ENCODE measurements at places on chromosomes 2 and 18.
A peak's percentile ranks its signal among the peaks of the same experiment; 100 is the strongest.

- no peak for DNase-seq
Measured at GRCh38 chr2:69742322-69742952, 503 bp downstream of the ANXA4 start.

DNA sequence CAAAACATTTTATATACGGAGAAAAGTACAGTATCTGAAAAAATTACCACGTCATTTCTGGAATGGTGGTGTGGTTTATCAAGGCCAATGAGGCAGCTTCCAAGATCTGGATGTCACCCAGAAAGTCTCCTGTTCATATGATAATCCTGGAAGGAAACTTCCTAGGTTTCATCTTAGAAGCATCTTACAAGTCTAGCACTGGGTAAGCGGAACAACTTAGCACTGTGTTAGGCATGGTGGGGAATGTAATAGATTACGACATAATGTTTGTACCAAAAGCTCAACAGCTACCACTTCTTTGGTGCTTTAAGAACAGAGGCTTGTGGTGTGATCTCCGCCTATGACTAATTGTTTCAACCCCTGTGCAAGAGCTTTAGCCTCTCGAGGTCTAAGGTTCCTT, 63.1 kb upstream of the LYPD1 start:
- DNase-seq: no peak

DNA sequence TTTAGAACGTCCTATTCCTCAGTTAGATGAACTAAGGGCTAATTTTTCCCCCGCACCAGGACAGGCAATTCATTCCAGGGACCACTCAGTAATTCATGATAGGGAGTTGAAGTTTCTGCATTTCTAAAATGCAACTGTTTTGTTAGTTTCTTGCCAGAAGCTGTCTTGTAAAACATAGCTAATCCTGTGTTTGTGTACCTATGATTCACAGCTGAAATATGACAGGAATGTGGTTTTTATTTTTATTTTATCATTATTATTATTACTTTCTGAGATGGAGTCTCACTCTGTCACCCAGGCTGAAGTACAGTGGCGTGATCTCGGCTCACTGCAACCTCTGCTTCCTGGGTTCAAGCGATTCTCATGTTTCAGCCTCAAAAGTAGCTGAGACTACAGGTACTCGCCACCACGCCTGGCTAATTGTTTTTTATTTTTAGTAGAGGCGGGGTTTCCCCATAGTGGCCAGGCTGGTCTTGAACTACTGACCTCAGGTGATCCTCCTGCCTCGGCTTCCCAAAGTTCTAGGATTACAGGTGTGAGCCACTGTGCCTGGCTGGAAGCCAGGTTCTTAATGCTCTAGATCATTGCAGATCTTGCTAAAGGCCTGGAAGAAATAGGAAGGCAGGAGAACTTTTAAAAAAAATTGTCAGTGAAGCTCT, 154.8 kb upstream of the FHL2 start:
- no peak for DNase-seq

DNA sequence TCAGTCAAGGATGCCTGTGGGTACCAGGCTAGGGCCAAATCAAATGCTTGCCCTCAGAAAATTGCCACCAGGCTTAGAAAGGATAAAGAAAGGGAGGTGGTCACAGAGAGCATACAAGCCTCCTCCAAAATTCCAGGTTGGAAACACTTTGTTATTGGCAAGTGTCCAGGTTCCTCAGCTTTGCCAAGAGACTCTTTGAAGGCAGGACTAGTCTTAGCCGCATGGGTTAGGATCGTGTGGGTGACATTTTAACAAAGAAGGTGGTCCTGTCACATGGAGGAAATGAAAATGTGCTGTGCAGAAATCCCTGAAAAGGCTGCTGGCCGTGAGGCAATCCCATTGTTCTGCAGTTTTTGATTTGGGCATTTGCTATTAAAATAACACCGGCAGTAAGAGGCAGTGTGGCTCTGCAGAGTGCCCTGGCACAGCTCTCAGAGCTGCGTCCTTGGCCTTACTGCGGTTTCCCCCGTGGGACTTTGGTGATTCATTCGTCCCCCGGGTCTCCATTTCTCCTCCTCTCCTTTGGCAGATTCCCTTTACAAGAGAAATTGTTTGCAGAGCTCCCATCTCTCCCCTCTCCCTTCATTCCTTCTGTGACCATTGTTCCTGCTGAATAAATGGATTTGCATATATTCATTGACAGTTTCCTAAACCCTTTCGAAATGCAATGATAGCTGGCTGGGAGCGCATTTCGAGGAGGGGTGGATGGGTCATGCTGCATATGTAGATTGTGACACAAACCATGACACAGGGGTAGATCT, 187.3 kb downstream of the VAPA start:
- DNase-seq: no peak

DNA sequence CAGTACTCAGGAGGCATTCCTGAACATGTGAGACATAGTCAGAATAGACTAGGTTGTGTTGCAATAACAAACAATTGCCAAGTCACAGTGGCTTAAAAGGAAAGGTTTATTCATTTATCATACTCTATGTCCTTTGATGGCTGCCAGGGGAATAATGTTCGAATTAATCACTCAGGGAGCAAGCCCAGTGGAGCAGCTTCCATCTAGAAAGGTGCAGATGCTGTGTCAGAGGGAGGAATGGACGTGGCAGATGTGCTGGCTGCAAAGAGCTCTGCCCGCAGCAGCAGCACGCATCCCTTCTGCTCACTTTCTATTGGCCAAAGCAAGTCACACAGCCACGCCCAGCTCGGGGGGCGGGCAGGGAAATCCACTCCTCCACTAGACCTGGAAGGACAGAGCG, 105.9 kb upstream of the AQP4 start:
- DNase-seq: no peak

DNA sequence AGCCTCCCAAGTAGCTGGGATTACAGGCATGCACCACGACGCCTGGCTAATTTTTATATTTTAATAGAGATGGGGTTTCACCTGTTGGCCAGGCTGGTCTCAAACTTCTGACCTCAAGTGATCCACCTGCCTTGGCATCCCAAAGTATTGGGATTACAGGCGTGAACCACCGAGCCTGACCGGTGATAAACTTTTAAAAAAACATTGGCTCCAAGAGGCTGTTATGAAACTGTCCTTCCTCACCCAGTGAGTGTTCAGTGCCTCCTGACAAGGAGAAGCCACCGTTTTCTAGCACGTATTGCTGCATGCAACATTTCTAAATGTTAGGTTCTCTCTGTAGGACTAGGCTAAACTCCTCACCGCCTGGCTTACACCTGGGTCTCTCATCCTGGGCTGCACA, 63.3 kb downstream of the EDAR start:
- DNase-seq: no peak

GRCh38 chr2:196431957-196432356, 207.6 kb upstream of the CCDC150 start:
- no peak for DNase-seq

GRCh38 chr2:88657131-88657530, 29.9 kb upstream of the EIF2AK3 start:
- DNase-seq: no peak

DNA sequence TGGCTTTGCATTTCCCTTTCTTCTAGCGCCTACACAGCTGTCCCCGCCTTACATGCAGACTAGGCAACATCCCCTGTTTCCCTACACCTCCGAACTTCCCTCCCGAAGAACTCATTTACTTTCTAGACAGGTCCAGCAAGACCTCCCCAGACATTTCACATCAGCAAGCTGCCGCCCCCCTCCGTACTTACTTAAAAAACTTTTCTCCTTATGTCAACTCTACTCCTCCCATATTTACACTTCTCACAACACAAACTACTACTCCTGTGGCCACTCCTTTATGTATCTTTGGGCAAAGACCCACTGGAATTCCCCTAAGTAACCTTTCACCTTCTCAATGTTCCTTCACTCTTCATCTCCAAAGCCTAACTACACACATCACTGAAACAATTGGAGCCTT, 20.4 kb upstream of the ZNF397 start:
- no peak for DNase-seq

GRCh38 chr2:111201214-111201613, 80.5 kb downstream of the BCL2L11 start:
- no peak for DNase-seq

- DNase-seq: no peak
Measured at GRCh38 chr2:7011356-7012083, 94.3 kb downstream of the RNF144A start.

GRCh38 chr18:73124175-73124574, 256.4 kb upstream of the NETO1 start:
- DNase-seq: no peak

- DNase-seq: no peak
Measured at GRCh38 chr2:225296951-225297350, 102.6 kb upstream of the NYAP2 start.

GRCh38 chr2:29777161-29777560, 144.2 kb downstream of the ALK start:
- no peak for DNase-seq

GRCh38 chr2:39359453-39360038, 77.5 kb downstream of the MAP4K3 start:
- DNase-seq: no peak

DNA sequence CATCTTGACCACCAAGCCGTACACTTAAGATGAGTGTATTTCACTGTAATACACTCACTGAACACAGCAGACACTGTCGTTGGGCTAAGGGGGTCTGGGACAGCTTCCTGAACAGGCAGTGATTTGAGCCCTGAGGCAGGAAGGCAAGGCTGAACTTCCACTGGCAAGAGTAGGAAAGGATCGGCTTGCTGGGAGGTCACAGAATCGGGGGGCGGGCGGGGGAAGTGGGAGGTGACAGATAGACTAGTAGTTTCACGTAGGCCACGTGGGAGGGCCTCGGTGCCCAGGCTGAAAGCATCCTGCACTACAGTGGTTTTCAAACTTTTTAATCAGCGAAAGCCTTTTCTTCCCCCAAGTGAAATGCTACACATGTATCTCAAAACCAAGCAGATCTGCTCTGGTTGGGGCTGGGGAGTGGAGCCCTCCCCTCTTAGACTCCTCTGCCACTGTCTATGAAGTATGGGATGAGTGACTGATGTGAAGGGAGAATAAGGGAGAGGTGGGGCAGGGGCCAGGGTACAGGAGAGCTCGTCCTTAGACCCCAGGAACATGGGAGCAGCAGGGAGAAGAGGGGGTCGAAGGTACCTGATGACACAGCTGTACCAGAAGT, 8.6 kb downstream of the PARD6G start:
- DNase-seq: no peak

- DNase-seq: no peak
Measured at GRCh38 chr2:27875089-27875881, 14.9 kb downstream of the RBKS start.

DNA sequence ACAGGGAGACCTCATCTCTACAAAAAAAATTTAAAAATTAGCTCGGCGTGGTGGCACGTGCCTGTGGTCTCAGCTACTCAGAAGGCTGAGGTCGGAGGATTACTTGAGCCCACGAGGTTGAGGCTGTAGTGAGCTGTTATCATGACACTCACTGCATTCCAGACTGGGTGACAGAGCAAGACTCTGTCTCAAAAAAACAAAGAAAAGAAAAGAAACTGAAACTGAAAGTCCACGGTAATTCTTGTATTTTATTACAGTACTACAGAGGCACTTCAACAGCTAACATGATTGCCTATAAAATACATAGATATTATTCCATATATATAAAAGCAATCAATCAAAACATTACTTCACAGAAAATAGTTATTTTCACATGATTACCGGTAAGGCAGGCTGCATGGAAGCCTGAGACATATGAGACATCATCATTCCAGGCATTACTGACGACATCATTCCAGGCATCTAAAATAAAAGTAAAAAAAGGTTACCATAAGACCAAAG, 23.1 kb downstream of the PRPF40A start:
- DNase-seq: no peak

DNA sequence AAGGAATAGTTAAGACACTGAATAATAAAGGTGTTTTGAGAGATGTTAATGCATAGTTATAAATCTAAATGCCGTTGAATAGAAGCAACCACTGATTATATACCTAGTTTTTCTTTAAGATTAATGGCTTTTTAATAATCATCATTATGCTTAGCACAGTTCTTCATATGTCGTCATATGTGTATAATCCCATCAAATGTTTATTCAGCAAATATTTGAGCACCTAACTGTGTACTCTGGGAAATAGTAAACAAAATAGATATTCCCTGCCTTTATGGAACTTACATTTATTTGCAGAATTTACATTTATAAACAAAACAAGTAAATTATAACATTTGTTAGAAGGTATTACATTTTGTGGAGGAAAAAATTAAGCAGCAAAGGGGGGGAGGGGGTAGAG, 9.8 kb downstream of the NUP35 start:
- DNase-seq: no peak

DNA sequence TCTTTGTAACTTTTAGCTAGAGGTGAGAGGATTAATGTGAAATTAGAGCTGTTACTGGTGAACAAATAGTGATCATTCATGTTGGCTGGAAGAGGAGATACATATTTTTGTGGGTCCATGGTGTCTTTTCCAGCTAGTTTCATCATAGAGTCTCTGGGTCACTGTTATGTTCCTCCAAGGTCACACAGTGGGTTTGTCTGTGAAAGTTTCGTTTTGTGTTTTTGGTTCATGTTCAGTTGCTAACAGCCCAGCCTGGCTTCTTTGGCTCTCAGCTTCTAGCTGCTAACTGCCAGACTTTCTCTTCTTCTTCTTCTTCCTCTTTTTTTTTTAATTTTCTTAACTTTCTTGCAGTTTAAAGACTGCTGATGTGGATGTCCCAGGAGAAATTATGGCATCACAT, 480.0 kb upstream of the SYT4 start:
- no peak for DNase-seq

GRCh38 chr2:106193690-106193976, 468 bp downstream of the UXS1 start:
- DNase-seq: no peak

GRCh38 chr2:129469871-129470270, 509.6 kb upstream of the RAB6C start:
- DNase-seq: no peak

DNA sequence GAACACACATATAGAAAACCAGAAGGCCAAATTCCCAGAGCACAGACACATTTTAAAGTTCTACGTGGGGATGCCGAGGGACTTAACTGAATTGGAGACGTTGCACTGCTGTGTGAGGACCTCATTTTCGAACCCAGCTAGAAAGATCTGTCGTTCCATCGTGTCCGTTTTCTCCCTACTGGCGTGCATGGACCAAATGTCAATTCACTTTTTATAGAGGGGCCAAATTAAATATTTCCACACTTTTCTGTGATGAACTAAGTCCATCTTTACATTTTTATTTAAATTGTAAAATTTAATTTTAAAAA, 692 bp upstream of the TSHZ1 start:
- DNase-seq: peak; percentile 39

DNA sequence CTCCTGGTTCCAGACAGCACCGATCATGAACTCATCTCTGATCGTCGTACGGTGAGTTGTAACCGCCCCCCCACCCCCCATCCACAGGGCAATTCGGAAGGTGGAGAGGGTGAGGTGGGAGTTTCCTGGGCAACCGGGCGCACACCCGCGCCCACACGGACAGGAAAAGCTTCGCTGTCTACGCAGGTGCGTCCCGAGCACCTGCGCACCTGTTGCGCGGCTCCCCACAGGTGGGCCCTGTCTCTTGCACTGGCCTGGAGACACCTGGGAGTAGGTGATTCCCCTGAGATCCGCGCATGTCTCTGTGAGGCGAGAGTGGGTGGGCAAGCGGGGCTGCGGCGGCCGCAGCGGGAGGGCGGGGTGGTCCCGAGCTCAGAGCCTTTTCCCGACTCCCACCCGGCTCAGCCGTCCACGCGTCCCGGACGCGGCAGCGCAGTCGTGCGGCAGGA, 459 bp upstream of the ATP6V1C2 start:
- DNase-seq: peak; percentile 52

All from COR-L47 (cell line).